ENCODE measurements at places on chromosomes 1 and 21.
A peak's percentile ranks its signal among the peaks of the same experiment; 100 is the strongest.

- no peak for DNase-seq
These were observed 10.1 kb downstream of the FMO5 start for GRCh38 chr1:147214842-147215539.

GRCh38 chr1:31788825-31789256 is 24.7 kb upstream of the ADGRB2 start:
- DNase-seq, result peak; percentile 80

DNA sequence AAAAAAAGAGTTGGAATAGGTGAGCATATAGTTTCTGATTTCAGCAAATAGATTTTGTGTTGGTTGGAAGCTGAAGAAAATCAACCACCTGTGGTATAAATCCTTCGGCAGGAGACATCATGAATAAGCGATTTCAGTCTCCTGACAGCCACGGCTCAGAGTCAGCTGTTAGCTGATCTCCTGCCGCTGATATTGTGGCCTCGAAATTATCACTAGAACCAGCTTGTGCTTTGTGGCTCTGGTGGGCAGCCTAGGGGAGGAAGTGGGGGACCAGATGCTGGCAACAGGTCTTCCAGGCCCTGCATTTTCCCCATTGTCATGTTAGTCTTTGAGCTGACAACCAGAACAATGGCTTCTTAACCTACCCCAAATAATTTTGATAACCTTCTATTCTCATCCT is 842 bp upstream of the GCSAML start:
- DNase-seq, result no peak

- DNase-seq, result peak; percentile 97
These were observed 32.2 kb downstream of the BATF3 start for GRCh38 chr1:212667223-212668139.

DNA sequence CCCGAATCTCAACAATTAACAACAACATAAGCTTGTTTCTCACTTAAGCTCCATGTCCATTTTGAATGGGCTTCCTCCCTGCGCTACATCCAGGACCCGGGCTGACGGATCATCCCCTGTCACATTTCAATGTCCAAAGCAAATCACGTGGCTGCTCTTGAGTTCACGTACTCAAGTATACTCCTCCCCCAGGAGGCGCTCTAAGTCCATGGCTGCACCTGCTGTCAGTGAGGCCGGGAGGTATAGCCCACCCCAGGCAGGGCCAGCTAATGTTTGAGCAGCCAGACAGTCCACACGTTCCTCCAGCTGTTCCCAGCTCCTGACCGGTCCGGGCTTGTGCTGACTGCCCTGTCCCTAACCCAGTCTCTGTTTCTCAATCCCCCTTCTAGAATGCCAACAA is 220.8 kb downstream of the SLC35F3 start:
- peak; percentile 60 for DNase-seq

DNA sequence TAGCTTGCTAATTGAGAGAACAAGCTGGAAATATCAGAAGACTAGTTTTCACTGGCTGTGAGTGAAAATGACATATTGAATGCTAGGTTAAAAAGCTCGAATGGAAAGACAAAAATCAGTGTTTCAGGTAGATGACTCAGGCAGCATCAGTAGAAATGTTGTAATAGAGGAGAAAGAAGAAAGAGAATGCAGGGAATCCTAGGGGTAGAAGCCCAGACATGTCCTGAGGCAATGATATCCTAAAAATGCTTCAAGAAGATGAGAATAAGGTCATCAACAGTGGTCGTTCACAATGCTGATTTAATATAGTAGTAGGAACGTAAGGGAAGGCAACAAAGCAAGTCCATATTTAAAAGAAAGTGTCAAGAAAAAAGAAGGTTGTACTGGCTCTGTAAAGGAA is 96.7 kb upstream of the HP1BP3 start:
- DNase-seq, result peak; percentile 85

GRCh38 chr1:51976846-51977602 is 13.5 kb downstream of the RAB3B start:
- DNase-seq, result no peak

- peak; percentile 50 for DNase-seq
These were observed 2.6 kb upstream of the SYTL1 start for GRCh38 chr1:27339213-27339612.

GRCh38 chr21:32094804-32095203 is 184.0 kb downstream of the MIS18A start:
- DNase-seq, result no peak

DNA sequence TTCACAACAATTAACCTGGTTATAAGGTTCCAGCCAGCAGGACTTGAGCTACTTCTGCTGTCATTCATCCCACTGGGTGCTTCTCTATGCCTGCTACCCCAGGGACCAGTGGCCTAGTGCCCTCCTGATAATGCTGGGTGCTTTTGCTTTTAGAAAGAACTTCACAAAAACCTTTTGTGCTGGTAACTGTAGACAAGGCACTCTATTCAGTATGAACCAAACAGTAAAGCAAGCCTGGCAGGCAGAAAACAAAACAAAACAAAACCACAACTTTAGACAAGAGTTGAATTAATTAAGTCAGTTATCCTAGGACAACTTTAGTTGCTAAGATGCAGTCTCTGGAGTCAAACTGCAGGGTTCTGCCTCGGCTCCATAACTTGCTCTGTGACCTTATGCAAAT is 61.9 kb upstream of the ADGRL2 start:
- DNase-seq, result no peak

DNA sequence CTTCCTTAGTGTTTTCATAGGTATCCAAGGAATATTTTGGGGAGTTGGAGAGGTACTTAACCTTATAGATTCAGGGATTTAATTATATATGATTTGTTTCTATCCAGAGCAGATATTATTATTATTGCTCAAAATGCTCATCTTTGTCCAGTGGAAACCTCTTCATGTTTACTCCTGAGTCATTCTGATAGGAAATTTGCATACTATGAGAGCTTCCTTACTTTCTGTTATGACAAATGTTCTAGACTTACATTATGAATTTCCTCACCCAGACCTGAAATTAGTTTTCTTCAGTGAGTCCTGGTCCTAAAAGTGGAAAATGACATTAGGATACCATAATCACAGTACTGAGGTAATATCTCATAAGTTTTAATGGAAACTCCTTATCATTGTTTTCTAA is 57.5 kb upstream of the PLPPR5 start:
- DNase-seq, result no peak

DNA sequence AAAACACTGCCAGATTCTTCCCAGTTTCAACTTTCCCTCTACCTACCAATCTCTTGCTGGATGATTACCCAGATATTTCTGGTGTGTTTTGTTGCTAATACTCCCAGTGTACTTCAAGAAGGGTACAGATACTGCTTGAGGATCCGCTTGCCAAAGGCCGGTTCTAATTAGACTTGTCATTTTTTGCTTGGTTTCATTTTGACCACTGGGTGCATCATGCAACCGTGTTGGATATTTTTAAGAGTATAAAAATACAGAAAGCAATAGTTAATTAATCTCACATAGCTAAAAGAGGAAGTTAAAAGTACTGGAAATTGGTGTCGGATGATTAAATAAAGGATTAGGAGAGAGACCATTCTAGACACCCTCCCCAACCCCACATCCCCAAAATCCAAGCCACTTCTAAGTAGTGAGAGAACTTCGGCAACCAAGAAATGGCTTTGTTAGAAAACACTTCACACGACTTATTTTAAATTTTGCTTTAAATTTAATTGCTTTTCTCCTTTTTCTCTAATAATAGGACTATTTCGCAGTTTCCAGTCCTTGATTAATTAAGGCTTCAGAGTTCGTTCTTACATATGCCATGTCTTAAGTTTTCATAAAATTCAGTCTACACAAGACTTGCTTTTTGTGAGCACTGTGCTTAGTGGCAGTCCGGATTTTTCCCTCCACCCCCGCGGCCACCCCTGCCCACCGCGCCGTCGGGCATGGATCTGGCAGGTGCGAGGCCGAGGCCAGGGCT is 2.5 kb upstream of the CDKN2C start:
- no peak for DNase-seq

DNA sequence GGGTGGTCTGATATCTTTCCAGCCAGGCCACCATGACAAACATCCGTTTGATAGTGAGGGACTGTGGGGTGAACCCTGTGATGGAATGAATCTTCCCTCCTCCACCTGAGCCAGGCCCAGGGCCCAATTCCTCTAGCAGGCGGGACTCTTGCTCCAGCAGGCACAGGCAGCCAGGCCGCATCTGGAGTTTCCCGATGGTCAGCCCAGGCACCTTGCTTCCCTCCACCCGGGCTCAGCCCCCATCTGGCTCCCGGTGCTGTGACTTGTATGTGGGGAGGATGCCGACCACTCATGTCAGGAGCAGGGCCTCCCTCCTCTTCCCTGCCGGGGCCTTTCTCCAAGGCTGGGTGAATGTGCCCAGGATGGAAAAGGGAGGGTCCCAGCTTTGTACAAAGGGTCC is 21.0 kb downstream of the KCNAB2 start:
- no peak for DNase-seq

DNA sequence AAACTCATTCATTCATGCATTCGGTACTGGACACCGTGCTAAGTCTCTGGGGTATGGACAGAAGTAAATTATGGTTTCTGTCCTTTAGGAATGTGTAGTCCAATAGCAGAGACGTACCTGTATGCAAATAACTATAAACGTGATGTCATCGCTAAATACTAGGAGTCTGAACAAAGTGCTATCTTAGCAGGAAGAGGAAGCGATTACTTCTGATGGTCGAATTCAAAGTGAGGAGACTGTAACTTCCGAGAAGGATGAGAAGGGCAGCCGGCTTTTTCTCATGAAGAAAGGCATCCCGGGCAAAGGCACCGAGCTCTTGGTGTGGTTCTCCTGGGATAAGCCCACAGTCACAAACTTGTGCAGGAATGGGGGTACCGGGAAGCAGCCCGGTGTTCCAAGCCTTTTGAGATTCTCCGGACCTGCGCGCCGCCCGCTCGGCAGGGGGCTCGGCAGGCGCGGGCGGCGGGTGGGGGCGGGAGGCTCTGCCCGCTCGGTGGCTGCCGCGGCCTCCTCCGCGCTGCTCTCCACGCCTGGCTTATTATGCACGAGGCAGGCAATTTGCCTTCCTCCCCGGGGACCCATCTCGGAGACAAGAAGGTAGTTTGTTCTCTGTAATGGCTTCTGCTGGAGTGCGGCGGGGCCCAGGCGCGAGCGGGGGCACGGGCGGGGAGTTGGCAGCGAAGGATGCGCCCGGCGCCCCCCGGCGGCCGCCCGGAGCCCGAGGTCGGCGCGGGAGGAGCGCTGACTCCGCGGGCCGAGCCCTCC is 67.5 kb upstream of the CD1D start:
- DNase-seq, result peak; percentile 9

- DNase-seq, result no peak
These were observed 11.5 kb downstream of the AZIN2 start for GRCh38 chr1:33092438-33092837.

GRCh38 chr1:11523746-11524464 is 45.0 kb downstream of the DISP3 start:
- DNase-seq, result no peak

DNA sequence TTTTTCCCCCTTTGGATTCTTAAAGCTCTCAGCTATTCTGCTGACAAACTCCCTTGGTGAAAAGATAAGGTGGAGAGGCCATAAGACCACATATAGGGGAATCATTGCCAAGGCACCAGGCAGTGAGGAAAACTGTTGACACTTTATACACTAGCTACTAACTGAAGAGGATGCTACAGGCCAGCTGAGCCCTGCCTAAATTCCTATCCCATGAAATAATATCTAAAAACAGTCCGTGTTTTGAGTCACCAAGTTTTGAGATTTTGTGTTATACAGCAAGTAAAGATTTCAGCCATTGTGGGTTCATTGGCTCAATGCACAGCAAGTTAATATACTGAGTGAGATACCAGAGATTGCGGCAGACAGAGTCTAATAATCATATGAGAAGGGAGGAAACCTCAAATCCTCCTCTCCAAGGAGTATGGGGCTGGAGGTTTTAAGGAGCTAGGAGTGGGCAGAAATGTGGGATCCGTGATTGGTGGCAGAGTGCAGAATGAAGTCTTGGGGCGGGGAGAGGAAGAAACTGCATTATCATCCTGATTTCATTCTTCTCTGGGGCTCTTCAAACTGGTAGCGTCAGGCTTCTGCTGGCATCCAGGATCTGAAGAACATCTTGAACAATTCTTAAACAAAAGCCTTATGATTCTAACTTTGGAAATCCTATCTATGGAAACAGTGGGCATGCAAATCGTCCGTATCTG is 9.2 kb downstream of the CLDN8 start:
- no peak for DNase-seq

DNA sequence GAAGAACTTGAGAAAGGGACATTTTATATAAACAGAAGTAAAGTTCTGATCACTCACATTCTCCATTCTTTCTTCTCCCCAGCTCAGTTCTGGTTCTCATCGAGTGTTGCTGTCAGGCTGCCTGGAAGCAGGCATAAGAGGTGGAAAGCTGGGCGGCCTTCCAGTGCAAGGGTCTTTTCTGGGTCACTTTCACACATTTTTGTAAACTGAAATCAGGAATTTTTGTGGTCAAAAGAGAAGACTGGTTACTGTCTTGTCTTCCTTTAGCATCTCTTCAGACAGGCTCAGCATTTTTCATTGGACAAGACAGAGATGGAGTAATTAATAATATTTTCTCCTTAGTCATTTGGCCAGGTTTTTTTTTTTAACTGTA is 93.7 kb downstream of the CTH start:
- no peak for DNase-seq

GRCh38 chr1:189237008-189237407 is 1240.7 kb downstream of the BRINP3 start:
- no peak for DNase-seq

GRCh38 chr1:160193091-160193819 is 2.9 kb downstream of the CASQ1 start:
- peak; percentile 74 for DNase-seq

GRCh38 chr1:204359474-204360255 is at the start of gene PLEKHA6:
TSS of gene PLEKHA6 (minus strand) at chr1:204359929. CDS start at chr1:204273727, 86,202 bp downstream.
- no peak for DNase-seq

DNA sequence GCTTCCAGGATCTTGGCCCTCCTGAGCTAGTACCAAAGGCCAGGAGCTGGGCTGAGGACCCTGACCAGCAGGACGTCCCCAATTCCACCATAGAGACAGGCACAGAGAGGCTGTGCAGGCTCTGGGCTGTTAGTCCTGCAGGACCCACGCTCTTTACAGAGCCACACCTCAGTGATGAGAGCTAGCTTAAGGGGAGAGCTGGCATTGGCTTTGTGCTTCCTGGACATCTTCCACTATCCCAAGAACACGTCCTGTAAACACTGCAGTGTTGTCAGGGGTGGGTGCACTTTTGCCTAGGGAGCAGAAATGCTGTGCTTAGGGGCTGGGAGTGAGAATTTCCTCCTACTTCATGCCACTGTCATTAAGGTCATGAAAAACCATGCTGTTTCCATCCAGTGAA is 91.7 kb upstream of the EDN2 start:
- DNase-seq, result no peak

GRCh38 chr1:214895011-214895600 is 187.4 kb upstream of the KCNK2 start:
- no peak for DNase-seq

All from trophoblast cell (in vitro differentiated cells and primary cell).